ENCODE measurements at places on chromosomes 7 and 10.

DNA sequence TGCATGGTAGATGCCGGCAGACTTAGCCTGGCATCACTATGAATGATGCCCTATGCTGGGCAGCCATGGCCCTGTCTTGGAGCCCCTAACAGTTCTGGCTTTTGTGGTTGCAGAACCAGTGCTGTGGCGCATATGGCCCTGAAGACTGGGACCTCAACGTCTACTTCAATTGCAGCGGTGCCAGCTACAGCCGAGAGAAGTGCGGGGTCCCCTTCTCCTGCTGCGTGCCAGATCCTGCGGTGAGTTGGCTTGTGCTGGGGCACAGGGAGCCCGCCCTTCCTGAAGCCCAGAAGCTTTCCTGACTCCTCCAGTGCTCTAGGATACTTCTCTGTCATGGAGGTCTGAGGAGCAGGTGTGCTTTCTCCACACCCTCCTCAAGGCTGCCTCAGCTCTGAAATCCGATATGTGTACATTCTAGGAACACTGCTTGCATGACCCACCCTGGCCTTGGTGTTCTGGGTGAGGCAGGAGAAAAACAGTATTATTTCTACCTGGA lies 25.6 kb upstream of the SH2D4B start:
- no peak for DNase-seq

GRCh38 chr7:92725161-92725925 lies 111.0 kb downstream of the CDK6 start:
- DNase-seq = no peak

GRCh38 chr7:106045586-106045985 lies 66.5 kb downstream of the SYPL1 start:
- DNase-seq = no peak

- DNase-seq = no peak
These were observed 168.2 kb downstream of the NRF1 start for GRCh38 chr7:129779602-129780256.

DNA sequence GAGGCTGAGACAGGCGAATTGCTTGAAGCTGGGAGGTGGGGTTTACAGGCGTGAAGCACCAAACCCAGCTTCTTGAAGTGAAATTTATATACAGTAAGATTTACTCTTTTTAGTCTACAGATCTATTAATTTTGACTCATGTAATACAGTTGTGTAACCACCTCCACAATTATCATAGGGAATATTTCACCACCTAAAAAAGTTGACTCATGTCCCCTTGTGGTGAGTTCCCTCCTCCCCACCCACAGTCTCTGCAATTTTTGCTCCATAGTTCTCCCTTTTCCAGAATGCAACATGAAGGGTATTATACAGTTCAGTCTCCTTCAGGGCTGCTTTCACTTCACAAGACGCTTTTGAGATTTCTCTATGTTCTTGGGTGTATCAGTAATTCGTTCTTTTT lies 156.8 kb downstream of the FAM107B start:
- no peak for DNase-seq

GRCh38 chr7:48094861-48095293 lies 5.8 kb downstream of the UPP1 start:
- no peak for DNase-seq

GRCh38 chr10:662686-663465 lies 26.6 kb downstream of the DIP2C start:
- no peak for DNase-seq

- peak; percentile 23 for DNase-seq
These were observed 126.5 kb upstream of the UNC5B start for GRCh38 chr10:71085689-71086438.

DNA sequence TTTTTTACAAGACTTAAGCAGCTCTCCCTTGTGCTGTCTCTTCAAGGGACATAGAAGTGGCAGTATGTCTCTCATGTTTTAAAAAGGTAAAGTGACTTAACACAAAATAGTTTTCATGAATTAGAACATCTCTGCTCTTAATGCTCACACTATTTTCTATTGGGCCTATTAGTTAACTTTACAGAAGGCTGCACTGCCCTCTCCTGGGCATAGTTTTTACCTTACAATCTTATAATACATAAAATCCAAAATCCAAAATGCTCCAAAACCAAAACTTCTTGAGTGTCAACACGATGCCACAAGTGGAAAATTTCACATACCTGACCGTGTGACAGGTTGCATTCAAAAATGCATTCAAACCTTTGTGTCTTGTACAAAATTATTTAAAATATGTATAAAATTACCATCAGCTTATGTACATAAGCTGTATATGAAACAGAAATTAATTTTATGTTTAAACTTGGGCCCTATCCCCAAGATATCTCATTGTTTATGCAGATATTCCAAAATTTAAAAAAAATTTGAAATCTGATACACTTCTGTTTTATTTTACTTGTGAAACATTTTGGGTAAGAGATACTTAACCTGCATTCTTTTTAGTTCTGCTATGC lies 25.8 kb downstream of the TES start:
- DNase-seq = no peak

All from H9 (cell line).